ENCODE measurements at places on chromosomes 11 and 22.

GRCh38 chr22:25704701-25705100, 37.3 kb upstream of the MYO18B start:
- H3K4me1 ChIP-seq, result peaks cover 2% of the 10 kb centered on the region
- H3K4me3 ChIP-seq, result no peak overlapping the region
- no peak for DNase-seq
- H3K27ac ChIP-seq, result no peak overlapping the region
- no peaks in the 10 kb centered on the region for H3K27me3 ChIP-seq
- H3K36me3 ChIP-seq, result no peaks in the 10 kb centered on the region

GRCh38 chr11:72338741-72339140, 94.8 kb upstream of the PHOX2A start:
- no peak overlapping the region for H3K4me3 ChIP-seq
- no peak for DNase-seq
- H3K4me1 ChIP-seq, result peaks cover 9% of the 10 kb centered on the region
- H3K27me3 ChIP-seq, result no peaks in the 10 kb centered on the region

DNA sequence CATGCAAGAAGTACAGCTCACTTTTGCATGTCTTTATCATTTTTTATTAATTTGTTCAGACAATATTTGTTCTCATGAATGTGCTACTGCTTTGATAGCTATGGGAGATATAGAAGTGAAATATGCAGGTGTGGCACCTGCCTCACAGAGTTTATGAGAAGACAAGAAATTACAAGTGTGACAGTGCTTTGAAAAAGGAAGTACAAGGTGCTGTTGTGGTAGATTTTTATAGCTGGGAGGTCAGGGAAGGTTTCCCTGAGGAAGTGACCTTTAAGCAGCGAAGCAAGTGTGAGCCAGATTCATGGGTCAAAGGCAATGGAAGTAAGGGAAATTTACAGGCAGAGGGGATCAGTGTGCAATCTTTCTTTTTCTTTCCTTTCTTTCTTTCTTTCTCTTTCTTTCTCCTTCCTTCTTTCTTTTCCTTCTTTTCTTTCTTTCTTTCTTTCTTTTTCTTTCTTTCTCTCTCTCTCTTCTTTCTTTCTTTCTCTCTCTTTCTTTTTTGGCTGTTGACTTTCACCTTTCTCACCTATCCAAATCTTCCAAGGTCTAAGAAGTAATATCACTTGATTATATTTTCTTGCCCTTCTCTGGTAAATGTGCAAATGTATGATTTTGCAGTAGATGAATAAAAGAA, 6.4 kb upstream of the BMAL1 start:
- H3K27me3 ChIP-seq, result peaks cover 2% of the 10 kb centered on the region
- H3K4me1 ChIP-seq, result no peaks in the 10 kb centered on the region
- H3K36me3 ChIP-seq, result no peaks in the 10 kb centered on the region
- DNase-seq, result no peak

DNA sequence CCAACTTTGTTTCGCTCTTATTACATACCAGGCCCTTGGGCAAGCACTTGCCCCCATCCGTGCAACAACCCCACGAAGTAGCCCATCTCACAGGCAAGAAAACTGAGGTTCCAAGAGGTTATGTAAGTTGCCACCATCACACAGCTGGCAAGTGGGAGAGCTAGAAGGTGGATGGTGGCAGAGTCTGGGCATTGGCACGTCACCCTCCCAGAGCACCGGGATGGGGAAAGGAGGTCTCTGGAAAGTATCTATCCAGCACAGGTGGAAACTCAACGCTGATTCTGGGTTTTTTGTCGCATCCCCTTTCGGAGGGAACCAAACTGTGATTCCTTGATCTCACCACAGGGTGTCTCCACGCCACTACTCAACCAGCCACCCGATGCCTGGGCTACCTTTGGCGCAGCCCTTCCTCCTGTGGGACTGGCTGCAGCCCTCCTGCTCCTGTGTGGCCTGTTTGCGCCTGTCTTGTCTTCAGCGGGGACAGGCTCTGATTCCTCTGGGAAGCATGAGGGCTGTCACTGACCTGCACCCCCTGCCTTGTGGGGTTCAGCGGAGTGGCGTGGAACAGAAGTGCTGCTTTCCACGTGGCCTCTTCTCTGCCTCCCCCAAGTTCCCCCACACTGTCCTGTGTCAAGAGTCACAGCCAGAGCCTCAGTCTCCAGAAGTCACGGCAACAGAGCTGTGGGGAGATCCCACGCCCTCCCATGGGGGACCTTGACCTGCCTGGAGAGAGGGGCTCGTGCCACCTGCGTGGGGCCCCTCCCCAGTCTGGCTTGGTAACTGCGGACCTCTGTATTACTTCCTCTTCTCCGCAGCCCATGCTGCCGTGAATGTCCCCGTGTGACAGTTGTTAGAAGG, 34.4 kb upstream of the TRIM29 start:
- peak; percentile 49 for DNase-seq
- no peak overlapping the region for H3K27ac ChIP-seq
- H3K4me3 ChIP-seq, result no peak overlapping the region

DNA sequence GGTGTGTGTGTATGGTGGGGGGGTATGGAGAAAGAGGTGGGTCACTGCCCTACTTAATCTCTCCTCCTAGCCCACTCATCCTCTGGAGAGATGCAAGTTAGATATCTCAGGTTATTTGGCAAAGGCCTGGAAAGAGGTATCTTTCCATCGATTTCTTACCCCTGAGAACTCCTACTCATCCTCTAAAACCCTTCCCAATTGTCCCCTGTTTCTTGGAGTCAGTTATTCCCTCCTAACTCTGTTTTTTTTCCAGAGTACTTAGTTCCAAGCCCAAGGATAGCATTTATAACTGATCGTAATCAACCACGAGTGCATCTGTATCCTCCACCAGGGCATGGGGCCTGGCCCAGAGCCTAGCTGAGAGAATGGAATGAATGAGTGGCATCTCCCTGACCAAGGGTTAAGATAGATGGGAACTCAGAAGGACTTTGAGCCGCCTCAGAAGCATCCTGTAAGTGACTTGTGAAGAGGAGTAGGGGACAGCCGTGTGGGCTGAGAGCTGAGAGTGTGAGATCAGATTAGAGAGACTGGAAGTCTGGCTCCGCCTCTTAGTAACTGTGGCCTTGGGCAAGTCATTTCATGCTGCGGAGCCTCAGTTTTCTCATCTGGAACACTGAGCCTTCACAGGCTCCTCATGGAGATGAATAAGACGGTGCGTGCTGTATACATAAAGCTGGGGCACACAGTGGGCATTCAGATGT, 16.2 kb downstream of the CD6 start:
- H3K4me3 ChIP-seq, result no peak overlapping the region
- H3K27ac ChIP-seq, result no peak overlapping the region
- no peak for DNase-seq
- H3K4me1 ChIP-seq, result no peaks in the 10 kb centered on the region

DNA sequence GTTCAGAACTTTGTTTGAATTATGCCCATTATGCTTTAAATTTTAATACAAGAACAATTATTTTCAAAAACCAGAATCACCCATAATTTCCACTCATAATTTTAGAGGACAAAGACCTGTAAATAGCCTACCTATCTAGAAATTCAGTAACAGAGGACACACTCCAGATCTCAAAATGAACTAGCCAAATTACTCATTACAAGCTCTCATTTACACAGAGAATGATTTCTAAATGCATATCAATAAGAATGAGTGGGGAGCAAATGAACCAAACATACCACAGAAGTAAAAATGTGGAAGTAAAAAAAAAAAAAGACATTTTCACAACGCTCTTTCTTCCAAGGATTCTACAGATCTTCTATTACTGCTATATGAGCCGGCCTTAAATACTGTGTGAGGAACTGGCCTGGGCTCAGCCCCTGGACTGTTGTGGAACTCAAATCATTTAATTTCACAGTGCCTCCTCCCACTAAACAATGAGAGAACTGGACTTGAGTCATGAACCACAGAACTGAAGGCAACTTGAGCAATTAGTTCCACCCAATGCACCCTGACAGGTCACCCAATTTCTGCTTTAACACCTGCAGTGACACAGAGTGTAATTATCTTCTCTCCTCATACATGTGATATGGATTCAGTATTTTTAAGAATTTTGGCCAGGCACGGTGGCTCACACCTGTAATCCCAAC, 8.0 kb downstream of the MRTFA start:
- H3K36me3 ChIP-seq, result no peaks in the 10 kb centered on the region
- H3K27ac ChIP-seq, result no peak overlapping the region
- H3K4me3 ChIP-seq, result no peak overlapping the region
- H3K27me3 ChIP-seq, result no peaks in the 10 kb centered on the region
- H3K4me1 ChIP-seq, result peaks cover 2% of the 10 kb centered on the region

DNA sequence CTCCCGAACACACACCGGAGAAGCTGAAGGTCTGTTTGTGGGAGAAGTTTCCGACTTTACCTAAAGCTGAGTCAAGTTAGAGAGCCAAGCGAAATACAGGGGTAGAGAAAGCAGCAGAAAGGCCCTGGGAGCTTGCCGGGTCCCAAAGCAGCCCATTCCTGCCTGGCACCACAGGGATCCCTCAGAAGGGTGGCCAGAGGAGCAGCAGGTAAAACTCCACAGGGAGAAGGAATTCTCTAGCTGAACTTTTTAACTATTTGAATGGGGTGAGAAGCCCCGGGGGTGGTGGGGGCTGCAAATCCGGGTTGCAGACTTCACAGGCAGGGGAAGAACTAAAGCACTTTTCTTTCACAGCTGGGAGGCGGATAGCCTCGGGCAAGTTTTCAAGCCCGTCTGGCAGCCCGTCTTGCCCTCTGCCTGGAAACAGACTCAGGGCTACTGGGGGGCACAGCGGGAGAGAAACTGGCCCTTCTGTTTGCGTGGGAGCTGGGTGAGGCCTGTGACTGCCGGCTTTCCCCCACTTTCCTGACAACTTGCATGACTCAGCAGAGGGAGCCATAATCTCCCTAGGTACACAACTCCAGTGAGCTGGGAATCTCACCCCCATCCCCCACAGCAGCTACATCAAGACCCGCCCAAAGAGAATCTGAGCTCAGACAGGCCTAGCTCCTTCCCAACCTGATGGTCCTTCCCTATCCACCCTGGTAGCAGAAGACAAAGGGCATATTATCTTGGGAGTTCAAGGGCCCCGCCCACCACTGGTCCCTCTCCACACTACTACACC, 311.0 kb downstream of the SBF2 start:
- no peak overlapping the region for H3K4me3 ChIP-seq
- H3K27me3 ChIP-seq, result no peaks in the 10 kb centered on the region
- DNase-seq, result peak; percentile 17
- peaks cover 4% of the 10 kb centered on the region for H3K36me3 ChIP-seq

GRCh38 chr22:26082866-26083265, 86.4 kb upstream of the SEZ6L start:
- H3K36me3 ChIP-seq, result no peaks in the 10 kb centered on the region
- no peak overlapping the region for H3K27ac ChIP-seq
- no peaks in the 10 kb centered on the region for H3K27me3 ChIP-seq
- no peaks in the 10 kb centered on the region for H3K4me1 ChIP-seq
- no peak for DNase-seq

GRCh38 chr11:114036147-114036811, 23.2 kb upstream of the ZBTB16 start:
- DNase-seq, result peak; percentile 77
- H3K27ac ChIP-seq, result no peak overlapping the region
- no peak overlapping the region for H3K4me3 ChIP-seq
- H3K4me1 ChIP-seq, result no peaks in the 10 kb centered on the region

GRCh38 chr11:112343368-112344039, 82.8 kb upstream of the PLET1 start:
- H3K36me3 ChIP-seq, result no peaks in the 10 kb centered on the region
- H3K4me1 ChIP-seq, result no peaks in the 10 kb centered on the region
- no peak overlapping the region for H3K4me3 ChIP-seq
- no peak for DNase-seq
- H3K27ac ChIP-seq, result no peak overlapping the region
- H3K27me3 ChIP-seq, result no peaks in the 10 kb centered on the region

- H3K27me3 ChIP-seq, result no peaks in the 10 kb centered on the region
- H3K27ac ChIP-seq, result no peak overlapping the region
- no peaks in the 10 kb centered on the region for H3K36me3 ChIP-seq
- no peak for DNase-seq
- H3K4me3 ChIP-seq, result no peak overlapping the region
Measured at GRCh38 chr22:33678523-33678922, 241.8 kb downstream of the LARGE1 start.

GRCh38 chr22:46775850-46776826, 13.7 kb downstream of the TBC1D22A start:
- H3K4me1 ChIP-seq, result peaks cover 18% of the 10 kb centered on the region
- no peak overlapping the region for H3K27ac ChIP-seq
- no peak for DNase-seq

DNA sequence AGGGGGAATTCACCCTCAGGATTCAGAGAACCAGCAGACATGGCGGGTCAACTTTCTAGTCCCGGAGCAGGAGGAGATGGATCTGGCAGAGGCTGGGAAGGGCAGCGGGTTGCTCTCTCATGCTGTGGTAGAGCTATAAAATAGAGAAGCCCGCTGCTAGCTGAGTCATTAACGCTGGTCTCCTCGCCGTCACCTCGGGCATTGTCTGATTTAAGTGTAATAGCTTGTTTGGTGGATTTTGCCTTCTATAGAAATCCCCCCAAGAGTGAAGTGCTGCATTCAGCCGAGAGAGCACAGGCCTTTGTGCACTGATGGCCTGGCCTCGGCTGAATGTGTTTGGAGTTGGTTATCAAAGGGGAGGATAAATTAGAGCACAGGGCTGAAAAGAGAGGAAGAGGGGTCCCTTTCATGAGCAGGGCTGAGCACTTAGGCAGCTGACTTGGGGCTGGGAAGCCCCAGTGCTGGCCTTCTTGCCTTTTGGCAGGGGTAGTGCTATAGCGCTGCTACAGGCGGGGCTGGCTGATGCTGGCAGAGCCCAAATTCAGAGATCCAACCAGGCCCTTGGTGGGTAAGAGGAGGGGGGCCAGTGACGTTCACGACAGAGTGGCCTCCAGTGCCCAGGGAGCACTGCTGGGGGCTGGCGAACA, 161.1 kb upstream of the CADM1 start:
- no peaks in the 10 kb centered on the region for H3K36me3 ChIP-seq
- no peak for DNase-seq

DNA sequence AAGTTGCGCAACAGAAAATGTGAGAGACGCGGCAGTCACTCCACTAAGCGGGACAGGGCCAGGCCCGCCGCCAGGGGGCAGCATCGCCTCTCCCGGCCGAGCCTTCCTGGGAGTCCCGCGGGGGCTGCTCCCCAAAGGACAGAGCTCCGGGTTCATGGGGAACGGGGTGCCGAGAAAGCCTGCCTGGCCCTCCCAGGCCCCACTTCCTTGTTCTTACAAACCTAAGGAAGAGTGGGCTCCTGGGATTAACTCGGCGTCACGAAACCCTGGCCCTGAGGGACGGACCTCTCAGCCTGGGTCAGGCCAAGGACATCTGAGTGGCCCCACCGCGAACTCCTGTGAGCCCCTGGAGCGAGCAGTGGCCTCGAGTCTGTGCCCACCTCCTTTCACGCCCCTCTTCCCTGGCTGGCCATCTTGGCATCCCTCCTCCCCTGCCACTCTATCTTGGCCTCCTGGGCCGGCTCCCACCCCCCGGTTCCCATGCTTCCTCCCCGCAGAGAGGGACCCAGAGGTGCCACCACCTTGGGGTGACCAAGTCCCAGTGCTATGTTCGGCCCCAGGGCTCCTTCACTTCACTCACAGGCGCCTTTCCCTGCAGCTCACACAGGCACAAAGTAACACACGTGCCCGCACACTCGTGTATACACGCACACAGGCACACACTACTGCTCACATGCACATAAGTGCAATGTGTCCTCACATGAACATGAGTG, 99.9 kb upstream of the FGF3 start:
- peaks cover 5% of the 10 kb centered on the region for H3K4me1 ChIP-seq
- DNase-seq, result peak; percentile 79
- no peak overlapping the region for H3K27ac ChIP-seq
- H3K36me3 ChIP-seq, result no peaks in the 10 kb centered on the region
- H3K4me3 ChIP-seq, result no peak overlapping the region
- no peaks in the 10 kb centered on the region for H3K27me3 ChIP-seq

GRCh38 chr22:48836673-48837340, 990.9 kb downstream of the BRD1 start:
- no peaks in the 10 kb centered on the region for H3K36me3 ChIP-seq
- DNase-seq, result no peak
- H3K4me1 ChIP-seq, result no peaks in the 10 kb centered on the region
- H3K27ac ChIP-seq, result no peak overlapping the region

Measured in trophoblast cell (in vitro differentiated cells and primary cell).